Mesothelial cell of epicardium (in vitro differentiated cells): ENCODE measurements at places on chromosomes 2 and 18. TPM values are rescaled to one million over a fixed set of nuclear protein-coding genes. Genes with fewer than 3 reads are reported as not detected.

NTSR2 gene
- total RNA-seq: not detected in 3 replicates

DSC3 gene
- 29.1 to 32.6 TPM (median 30.9 TPM) in 3 replicates for total RNA-seq

ASPRV1 gene
- 2.6 to 3.6 TPM (median 3.5 TPM) in 3 replicates for total RNA-seq

CYRIA gene
- total RNA-seq: 3.9 to 4.5 TPM (median 4.0 TPM) in 3 replicates

MGAT4A gene
- 15.0 to 16.7 TPM (median 16.7 TPM) in 3 replicates for total RNA-seq

MOCOS gene
- 2.2 to 3.2 TPM (median 3.2 TPM) in 3 replicates for total RNA-seq

FBXO15 gene
- 1.6 to 2.3 TPM (median 2.2 TPM) in 3 replicates for total RNA-seq

DNA sequence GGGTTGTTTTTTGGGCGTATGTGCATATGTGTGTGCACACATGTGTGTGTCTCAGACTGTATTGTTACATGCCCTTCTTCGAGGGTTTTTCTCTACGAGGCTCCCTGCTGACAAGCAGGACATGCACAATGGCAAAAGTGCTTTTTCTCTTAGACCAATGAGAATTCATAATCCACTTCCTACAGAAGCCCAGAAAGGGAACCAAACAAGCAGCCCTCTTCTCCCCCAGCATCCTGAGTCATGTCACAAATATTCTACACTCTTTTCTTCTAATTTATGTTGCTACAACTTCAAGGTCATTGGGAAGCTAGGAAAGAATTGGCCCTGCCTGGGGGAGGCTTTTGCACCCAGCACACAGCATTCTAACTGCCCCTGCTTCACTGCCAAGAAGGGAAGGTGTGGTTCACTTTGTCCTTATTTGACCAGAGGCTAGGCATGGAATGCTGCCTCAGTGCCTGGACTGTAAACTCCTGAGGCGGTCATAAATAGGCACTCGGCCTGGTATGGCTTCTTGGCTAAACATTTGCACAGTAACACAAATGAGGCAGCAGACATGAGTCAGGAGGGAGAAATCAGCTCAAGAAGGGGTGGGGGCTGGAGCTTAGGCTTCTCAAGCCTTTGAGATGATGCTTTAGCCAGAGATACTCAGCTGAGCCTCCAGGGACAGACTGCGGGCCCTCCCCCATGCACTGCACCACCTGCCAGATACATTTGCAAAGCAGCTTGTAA lies 92.7 kb upstream of the KLF7 start:
- H3K27me3 ChIP-seq: peaks cover 13% of the 10 kb centered on the region
- DNase-seq: no peak
- H3K36me3 ChIP-seq: no peaks in the 10 kb centered on the region
- H3K27ac ChIP-seq: no peak overlapping the region
- H3K4me1 ChIP-seq: peaks cover 12% of the 10 kb centered on the region

DNA sequence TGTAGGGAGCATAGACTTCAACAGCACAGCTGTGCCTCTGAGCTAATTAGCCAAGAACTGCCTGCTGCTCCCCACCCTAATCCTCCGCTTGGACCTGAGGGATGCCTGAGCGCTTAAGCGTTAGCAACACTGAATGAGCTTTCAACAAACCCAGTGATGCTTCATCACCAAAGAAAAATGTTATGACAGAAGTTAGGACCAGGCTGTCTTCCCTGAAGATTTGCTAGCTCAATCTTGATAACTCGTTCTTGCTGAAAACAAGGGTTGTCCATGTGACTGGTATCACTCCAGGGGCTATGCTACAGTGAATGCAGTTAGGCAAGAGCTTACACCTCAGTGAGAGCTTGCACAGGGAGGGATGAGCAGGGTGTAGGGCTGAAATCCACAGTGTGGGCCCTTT lies 190.7 kb upstream of the SIX2 start:
- DNase-seq: no peak
- no peaks in the 10 kb centered on the region for H3K36me3 ChIP-seq
- H3K27me3 ChIP-seq: peaks cover 22% of the 10 kb centered on the region
- H3K27ac ChIP-seq: no peak overlapping the region
- H3K4me3 ChIP-seq: no peak overlapping the region

DNA sequence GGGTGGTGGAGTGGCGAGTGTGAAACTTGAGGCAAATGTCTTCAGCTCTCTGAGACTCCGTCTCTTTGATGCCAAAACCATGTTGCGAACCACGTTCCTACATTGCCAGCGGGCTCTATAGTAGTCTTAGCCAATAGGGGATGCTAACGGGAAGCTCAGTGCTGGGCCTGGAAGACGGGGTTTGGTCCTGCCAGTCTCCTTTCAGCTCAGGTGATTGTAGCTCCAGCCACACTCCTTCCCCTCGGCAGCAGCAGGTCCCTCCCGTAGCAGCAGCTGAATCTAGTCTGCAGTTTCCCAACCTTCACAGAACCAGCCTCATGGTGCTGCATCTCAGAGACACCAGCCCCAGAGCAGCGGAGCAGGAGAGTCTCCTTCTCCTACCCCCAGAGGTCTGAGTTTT lies 109.7 kb downstream of the TFCP2L1 start:
- H3K4me1 ChIP-seq: no peaks in the 10 kb centered on the region
- H3K27me3 ChIP-seq: peaks cover 2% of the 10 kb centered on the region
- H3K27ac ChIP-seq: no peak overlapping the region
- no peak overlapping the region for H3K4me3 ChIP-seq

DNA sequence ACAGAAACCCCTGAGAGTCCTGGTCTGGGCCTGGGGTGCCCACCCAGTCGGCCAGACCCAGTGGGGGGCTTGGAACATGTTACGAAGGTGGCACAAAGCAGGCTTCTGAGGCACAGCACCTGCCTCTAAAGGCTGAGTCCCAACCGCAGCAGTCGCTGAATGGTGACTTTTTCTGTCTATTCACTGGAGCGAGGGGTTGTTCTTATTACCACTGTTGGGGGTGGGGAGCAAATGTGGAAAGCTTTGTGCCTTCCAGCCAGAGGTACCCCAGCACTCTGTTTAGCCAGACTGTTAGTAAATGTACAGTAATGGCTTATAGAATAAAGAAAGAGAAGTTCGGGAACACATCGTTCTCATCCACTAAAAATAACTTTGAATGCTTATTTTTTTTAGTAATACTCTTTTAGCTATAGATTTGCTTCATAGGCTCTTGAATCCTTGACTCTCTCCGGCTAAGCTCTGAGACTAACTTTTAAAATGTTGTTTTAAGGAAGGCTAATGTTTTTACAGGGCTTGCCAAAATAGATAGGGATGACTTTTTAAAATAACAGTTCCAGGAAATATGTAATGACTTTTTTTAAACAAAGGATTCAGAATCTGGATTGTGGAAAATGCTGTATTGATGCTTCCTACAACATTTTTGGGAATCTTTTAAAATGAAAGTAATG lies 23.4 kb upstream of the PTPN2 start:
- H3K27me3 ChIP-seq: no peaks in the 10 kb centered on the region
- H3K36me3 ChIP-seq: no peaks in the 10 kb centered on the region
- H3K27ac ChIP-seq: peak overlapping the region; percentile 59
- peaks cover 3% of the 10 kb centered on the region for H3K4me1 ChIP-seq
- H3K4me3 ChIP-seq: no peak overlapping the region

DNA sequence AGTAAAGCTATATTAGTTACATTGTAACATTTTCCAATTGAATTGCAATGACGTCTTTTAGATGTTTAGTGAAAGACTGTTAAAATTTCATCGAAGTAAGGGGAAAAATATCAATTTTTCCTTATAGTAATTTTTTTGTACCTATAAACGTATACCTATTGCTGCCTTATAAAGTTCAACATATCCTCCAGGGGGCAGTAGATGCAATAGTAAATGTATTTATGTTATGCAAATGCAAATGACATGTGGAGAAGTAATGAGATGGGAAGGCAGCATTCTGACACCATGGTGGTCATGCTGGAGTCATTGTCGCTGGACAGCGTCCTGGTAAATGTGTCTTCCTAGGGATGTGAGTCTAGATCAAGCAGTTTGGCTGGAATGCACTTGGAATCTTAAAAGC lies 38.7 kb downstream of the MSTN start:
- DNase-seq: no peak
- no peaks in the 10 kb centered on the region for H3K36me3 ChIP-seq
- no peaks in the 10 kb centered on the region for H3K4me1 ChIP-seq
- H3K27me3 ChIP-seq: peaks cover 39% of the 10 kb centered on the region

GRCh38 chr2:11043245-11043644 lies 112.0 kb upstream of the SLC66A3 start:
- H3K27ac ChIP-seq: no peak overlapping the region
- H3K27me3 ChIP-seq: peaks cover 18% of the 10 kb centered on the region
- no peak for DNase-seq
- no peaks in the 10 kb centered on the region for H3K4me1 ChIP-seq
- no peaks in the 10 kb centered on the region for H3K36me3 ChIP-seq

DNA sequence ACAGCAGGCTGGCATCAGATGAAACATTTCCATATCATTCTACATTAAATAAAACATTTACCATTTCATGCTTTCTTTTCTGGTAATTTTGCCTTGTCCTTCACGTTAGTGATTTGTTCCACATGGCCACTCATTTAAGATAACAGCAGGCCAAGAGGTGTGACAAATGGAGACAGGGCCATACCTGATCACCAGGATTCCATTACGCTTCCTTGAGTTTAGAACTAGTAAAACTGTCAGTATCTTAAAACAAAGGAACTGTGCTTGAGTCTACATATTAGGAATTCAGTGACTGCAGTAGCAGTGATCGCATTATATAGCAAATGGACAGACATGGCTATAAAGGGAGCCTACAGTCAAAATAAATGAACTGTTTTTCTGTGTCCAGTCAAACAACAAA lies 155.1 kb upstream of the FSHR start:
- no peak overlapping the region for H3K27ac ChIP-seq
- no peaks in the 10 kb centered on the region for H3K36me3 ChIP-seq
- peaks cover 3% of the 10 kb centered on the region for H3K4me1 ChIP-seq

GRCh38 chr2:119735565-119735964 lies 24.2 kb upstream of the PTPN4 start:
- H3K27me3 ChIP-seq: peaks cover 4% of the 10 kb centered on the region
- peaks cover 11% of the 10 kb centered on the region for H3K4me1 ChIP-seq
- no peak overlapping the region for H3K27ac ChIP-seq

DNA sequence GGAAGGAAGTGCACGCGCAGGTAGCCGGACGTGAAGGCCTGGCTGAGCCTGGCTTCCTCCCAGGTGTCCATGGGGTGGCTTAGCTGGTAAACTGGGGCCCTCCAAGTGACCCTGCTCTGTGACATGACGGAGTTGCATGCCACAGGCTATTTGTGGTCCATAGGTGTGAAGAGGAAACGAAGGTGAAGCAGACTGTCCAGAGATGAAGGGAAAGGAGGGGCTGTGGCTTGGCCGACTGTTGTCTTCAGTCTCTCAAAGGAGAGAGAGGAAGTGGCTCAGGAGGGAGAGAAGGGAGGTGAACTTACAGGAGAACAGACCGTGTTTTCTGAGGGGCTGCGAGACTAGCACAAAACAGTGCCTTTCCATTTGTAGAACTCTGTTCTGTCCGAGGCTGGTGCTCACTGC lies 19.3 kb downstream of the INPP5D start:
- H3K4me3 ChIP-seq: no peak overlapping the region
- no peaks in the 10 kb centered on the region for H3K4me1 ChIP-seq
- DNase-seq: no peak
- no peaks in the 10 kb centered on the region for H3K36me3 ChIP-seq
- H3K27me3 ChIP-seq: no peaks in the 10 kb centered on the region
- no peak overlapping the region for H3K27ac ChIP-seq

- DNase-seq: no peak
- H3K27ac ChIP-seq: peak overlapping the region; percentile 1
- peaks cover 5% of the 10 kb centered on the region for H3K4me1 ChIP-seq
- H3K4me3 ChIP-seq: no peak overlapping the region
- H3K27me3 ChIP-seq: peaks cover 12% of the 10 kb centered on the region
Observed at GRCh38 chr2:18159896-18160295, 281.4 kb downstream of the KCNS3 start.

- H3K27me3 ChIP-seq: peaks cover 33% of the 10 kb centered on the region
- DNase-seq: no peak
- H3K27ac ChIP-seq: no peak overlapping the region
- H3K4me1 ChIP-seq: no peaks in the 10 kb centered on the region
- no peaks in the 10 kb centered on the region for H3K36me3 ChIP-seq
- H3K4me3 ChIP-seq: no peak overlapping the region
Observed at GRCh38 chr18:58468191-58468590, 160.7 kb downstream of the ALPK2 start.

DNA sequence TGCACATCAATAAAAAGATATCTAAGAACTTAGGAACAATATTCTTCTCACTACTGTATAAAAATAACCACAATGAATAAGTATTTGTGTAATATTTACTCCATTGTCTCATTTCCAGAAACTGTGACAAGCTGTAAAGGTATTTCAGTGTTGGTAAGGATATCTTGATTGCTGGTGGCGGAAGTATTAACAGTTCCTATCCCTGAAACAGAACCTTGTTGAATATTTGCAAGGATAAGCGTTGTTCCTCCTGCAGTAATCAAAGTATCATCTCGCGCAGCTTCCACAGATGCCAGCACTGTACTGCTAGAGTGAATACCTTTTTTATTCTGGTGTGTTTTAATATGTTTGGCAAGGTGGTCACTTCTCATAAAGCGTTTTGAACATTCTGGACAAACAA lies 55.3 kb downstream of the SP3 start:
- no peak overlapping the region for H3K27ac ChIP-seq
- no peak for DNase-seq
- H3K4me1 ChIP-seq: peaks cover 9% of the 10 kb centered on the region

DNA sequence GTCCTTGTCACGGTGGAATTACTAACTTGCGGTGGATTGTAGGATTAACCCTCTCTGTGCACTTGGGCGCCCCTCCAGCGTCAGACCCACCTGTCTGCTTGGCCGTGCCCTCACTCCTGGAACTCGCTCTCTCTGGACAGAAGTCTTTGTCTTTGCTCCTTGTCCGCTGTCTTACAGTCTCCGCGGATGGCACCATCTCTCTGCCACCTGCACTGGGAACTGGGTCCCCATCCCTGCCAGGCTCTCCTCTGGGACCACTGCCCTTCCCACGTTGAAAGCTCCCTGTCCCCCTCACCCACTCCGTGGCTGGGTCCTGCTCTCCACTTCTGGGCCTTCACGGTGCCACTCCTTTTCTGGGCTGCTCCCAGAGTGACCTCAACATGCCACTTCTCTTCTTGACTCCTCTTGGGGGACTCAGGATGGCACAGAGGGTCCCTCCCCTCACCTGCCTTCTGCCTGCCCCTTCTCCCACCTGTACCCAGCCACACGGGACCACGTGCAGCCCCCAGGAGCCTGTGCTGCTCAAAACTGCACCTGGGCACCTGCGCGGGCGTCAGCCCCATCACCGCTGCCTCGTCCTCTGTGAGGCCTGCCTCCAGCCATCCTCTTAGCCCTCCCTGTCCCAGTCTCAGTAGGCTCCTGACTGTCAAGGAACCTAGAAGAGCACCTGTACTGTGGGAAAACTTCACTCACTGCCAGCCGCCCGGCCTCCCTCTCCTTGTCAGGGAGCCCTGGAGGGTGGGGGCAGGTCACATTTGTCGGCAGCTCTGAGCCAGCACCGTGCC lies 11.1 kb downstream of the CNDP2 start:
- no peak overlapping the region for H3K4me3 ChIP-seq
- peaks cover 48% of the 10 kb centered on the region for H3K36me3 ChIP-seq
- H3K4me1 ChIP-seq: peaks cover 27% of the 10 kb centered on the region

DNA sequence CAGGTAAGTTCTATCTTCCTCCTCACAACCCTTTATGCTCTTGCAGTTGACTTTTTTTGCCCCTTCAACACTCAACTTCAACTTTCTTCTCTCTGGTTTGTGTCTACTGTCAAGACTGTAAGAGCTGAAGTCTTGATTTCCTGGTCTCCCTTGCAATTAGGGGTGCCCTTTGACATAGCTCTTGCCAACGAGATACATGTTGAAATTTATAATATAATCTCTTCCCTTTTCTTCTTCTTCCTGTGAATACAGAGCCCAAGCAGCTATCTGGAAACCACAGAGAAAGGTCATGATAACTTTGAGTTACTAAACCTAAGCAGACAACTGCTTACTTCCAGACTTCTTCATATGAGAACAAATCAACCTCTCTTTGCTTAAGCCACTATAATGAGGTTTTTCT lies 163.5 kb downstream of the MC4R start:
- H3K27ac ChIP-seq: no peak overlapping the region
- H3K36me3 ChIP-seq: no peaks in the 10 kb centered on the region
- DNase-seq: no peak
- no peaks in the 10 kb centered on the region for H3K27me3 ChIP-seq
